WERI-Rb-1 (cell line): ENCODE measurements at places on chromosomes 1 and 21.

- no peak for DNase-seq
Observed at GRCh38 chr1:34648501-34648900, 106.3 kb upstream of the GJB5 start.

DNA sequence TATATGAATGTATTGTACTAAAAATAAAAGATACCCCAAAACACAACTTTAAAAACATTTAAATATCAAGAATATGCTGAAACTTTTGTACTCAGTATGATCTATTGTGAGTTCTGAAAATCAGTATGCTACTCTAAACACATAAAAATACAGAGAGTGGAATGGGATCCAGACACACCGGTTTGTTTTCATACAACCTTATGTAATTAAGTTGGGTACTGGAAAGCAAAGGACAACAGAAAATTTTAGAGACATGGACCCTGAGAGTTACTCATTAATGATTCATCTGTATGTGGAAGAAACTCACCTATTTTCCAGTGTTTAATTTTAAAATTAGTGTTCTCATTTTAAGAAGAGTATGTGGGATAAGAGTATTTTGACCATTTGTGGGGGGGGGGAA is 927 bp upstream of the CFHR3 start:
- no peak for DNase-seq

GRCh38 chr1:166865926-166866325 is 10.1 kb downstream of the TADA1 start:
- no peak for DNase-seq

GRCh38 chr1:187787736-187788135 is 959.0 kb downstream of the PLA2G4A start:
- peak; percentile 5 for DNase-seq

GRCh38 chr1:220891224-220892085 is 12.2 kb downstream of the HLX start:
- no peak for DNase-seq

- no peak for DNase-seq
Observed at GRCh38 chr1:176102768-176103350, 104.2 kb downstream of the COP1 start.

GRCh38 chr1:230084408-230085177 is 17.6 kb downstream of the GALNT2 start:
- peak; percentile 44 for DNase-seq

- DNase-seq, result no peak
Observed at GRCh38 chr1:60255565-60255964, 182.0 kb upstream of the C1orf87 start.

GRCh38 chr1:80896781-80897356 is 903.9 kb upstream of the ADGRL2 start:
- no peak for DNase-seq

DNA sequence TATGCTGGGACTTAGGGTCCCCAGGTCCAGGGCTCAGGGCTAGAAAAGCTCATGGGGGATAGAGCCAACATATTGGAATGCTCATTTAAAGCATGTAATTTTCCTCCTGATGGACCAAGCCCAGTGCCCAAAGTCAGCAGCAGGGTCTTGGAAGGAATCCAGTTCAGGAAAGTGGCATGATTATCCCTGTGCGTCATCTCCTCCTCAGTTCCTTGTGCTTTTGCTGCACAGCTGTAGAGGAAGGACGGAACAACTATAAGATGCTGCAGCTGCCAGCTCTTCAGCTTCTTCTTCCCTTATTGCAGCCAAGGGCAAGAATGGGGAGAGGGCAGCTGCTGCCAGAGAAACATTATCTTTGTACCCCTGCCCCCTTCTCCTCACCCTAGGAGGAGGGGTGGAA is 58.4 kb downstream of the OVGP1 start:
- no peak for DNase-seq

GRCh38 chr1:248824301-248824700 is 1.4 kb downstream of the SH3BP5L start:
- no peak for DNase-seq

DNA sequence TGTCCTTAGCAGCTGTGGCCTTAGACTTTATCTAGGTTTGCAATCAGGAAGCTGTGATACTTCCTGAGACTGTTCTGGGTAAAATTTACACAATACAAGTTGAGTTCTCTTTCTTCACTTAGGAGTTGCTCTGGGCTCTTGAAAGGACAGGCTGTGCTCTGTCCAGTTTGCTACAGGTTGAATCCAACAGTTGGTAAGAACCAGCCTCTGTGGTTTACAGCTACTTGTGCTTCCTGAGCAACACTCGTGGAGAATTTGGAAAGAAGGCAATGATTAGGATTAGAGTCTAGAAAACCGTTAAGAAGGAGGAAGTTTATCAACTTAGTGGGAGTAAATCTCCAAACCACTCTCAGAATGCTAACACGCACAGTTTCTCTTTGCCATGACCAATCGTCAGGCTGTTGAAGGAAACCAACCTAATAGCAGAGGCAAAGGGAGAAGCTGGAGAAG is 26.8 kb downstream of the GFI1 start:
- DNase-seq, result no peak

GRCh38 chr1:12177999-12178441 is 11.2 kb downstream of the TNFRSF1B start:
- no peak for DNase-seq

DNA sequence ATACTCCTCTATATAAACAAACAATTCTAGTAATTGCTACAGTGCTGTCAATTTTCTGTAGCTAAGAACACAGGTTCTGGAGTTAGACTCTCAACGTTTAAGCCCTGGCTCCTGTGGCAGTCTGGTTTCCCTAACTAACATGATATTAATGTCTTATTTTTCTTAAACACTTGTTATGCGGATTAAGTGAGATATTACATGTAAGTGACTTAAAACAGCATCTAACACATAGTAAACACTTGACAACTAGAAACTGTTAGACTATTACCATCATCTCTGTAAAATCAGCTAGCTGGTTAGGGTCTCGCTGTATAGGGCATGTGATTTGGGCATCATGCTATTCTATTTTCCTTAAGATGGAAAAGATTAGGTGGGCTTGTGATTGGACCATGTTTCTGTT is 2.3 kb downstream of the VANGL1 start:
- DNase-seq, result no peak

- no peak for DNase-seq
Observed at GRCh38 chr21:40844935-40845334, 2.0 kb downstream of the DSCAM start.

GRCh38 chr1:30715216-30715615 is 8.2 kb downstream of the MATN1 start:
- DNase-seq, result no peak

DNA sequence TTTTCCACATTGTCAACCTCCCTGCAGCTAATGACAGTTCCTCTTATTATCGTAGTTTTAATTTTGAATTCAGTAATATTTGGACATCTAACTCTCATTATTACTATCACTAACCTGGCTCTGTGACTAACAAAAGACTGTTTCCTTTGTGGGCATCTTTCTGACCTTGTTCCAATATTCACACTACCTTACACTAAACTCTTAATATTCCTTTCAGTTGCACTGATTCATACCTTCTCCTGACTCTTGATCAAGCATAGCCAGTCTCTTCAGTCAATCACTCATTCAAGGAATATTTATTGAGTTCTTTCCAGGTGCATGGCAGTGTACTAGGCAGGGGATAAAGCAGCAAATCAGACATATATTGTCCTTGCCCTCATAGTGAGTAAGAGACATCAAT is 7.8 kb upstream of the CTNNBIP1 start:
- no peak for DNase-seq

- DNase-seq, result peak; percentile 51
Observed at GRCh38 chr1:6519935-6520671, 28.6 kb upstream of the PLEKHG5 start.

DNA sequence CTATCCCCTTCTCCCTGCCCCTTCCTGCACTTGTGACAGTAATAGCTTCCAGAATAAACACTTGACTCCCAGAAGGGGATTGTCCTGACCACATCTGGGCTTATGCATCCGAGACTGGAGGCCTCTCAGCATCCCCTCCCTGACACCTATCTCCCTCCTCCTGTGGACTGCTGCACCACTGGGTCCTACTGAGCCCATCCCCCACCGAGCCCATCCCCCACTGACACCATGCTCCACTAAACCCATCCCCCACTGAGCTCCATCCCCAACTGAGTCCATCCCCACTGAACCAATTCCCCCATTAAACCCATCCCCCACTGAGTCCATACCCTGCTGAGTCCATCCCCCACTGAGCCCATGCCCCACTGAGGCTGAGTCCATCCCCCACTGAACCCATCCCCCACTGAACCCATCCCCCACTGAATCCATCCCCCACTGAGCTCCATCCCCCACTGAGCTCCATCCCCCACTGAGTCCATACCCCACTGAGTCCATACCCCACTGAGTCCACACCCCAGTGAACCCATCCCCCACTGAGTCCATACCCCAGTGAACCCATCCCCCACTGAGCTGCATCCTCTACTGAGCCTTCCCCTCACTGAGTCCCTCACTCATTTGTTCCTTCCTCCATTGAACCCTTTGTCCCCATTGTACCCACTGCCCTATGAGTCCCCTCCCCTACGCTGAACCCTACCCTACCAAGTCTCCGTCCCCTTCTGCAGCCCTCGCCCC is 5.6 kb downstream of the PDZK1IP1 start:
- DNase-seq, result no peak

DNA sequence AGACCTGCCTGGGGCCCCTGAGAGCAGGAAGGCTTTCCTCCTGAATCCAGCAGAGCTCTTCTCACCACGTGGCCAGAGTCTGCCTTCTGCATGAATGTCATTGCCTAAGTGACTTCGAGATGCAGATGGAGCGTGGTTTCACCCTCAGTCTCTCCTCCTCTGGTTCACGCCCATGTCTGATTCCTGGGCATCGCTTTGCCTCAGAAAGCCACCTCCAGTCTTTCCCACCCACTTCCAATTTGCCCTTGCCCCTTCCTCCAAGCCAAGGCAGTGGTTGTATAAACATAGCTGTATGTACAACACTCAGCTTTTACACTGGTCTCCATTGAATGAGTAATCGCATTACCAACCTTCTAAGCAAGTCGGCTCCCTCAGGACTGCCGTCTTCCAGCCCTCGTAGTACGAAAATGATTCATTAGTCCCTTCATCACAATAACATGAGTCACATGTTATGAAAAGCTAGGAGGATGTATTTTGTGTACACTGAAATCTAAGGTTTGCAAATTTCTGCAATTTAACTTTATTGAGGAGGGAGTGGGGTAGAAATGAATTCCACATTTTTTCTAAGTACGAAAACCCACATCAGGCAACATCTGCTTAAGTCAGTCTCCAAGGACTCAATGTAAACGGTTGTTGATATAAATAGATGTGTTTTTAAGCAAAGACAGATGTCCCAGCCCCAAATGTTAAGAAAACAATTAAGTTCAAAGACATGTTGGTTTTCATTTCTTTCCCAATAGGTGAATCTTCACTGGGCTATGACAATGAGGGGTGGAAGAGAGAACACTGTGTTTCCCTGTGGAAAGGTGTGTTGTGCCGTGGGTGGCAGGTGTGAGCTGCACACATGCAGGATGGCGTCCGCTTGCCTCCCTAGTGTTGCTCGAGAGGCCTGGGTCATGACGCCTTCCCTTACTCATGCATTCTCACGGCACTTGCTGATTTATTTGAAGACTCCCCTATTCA is 32.3 kb upstream of the ETS2 start:
- DNase-seq, result no peak

DNA sequence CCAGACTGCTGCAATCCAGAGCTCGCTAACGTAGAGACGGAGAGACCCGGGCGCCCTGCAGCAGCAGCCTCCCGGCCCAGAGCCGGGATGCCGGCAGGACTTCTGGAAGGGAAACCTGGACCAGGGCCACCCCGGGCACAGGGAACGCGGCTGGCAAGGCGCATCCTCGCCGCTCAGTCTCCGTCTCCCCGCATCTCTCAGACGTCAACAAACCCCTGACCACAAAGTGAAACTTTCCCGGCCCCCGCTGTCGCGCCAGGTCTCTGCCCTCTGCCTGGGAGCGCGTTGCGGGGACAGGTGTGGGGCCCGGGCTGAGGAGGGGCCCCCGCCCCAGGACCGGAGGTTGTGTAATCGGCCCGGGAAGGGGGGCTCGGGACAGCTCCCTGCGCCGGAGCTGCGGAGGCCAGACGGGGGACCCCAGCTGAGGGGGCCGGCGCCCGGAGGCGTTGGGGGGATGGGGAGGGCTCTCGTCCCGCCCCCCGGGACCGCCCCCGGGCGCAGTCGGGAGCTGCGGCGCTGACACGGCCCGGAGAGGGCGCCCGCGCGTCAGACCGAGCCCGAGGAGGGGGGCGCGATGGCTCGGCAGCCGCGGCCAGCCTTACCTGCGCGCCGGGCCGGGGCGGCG is 116.6 kb upstream of the HIVEP3 start:
- peak; percentile 66 for DNase-seq

GRCh38 chr1:175118375-175119367 is 51.0 kb downstream of the TNN start:
- DNase-seq, result no peak

DNA sequence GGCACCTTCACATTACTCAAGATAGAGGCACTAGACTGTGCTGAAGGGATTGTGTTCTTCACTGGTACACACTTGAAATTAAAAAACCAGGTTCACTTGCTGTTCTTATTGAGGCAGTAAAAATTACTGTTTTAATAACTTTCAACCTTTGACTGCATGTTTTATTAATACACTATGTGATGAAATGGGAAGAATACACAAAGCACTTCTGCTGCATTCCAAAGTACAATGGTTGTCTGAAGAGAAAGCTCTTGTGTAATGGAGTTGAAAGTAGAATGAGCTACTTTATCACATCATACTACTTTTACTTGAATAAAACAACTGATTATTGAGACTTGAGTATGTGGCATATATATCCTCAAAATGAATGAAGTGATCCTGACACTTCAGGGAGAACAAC is 49.7 kb downstream of the LRRC8C start:
- no peak for DNase-seq

DNA sequence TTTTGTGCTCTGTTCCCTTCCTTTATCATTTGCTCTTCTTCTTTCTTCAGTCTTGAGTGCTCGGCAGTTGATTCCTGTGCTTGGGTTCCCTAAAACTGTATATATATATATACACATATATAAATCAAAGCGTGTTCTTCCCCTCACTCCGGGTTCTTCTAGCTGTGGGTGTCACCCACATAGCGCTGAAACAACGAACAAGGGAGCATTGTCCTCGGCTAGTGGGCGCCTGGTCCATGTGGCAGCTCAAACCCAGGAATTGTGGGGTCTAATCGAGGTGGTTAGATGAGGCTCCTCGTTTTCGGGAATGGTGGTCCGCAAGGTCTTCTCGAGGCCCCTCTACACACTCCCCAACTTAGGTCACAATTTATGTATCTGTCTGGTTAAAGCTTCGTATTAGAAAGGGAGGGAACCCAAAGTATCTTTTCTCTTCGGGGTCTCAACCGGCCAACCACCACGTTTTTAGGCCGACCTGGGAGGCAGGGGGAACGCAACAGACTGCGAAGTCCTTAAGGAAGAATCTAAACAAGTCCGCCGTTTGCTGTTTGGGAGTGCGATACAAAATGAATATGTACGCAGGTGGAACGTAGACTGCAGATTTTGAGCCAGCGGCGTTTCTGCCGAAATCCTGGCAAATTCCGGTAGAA is 504 bp upstream of the SDHC start:
- DNase-seq, result no peak

GRCh38 chr1:154178013-154178412 is 13.9 kb downstream of the TPM3 start:
- DNase-seq, result no peak

GRCh38 chr1:167221126-167221737 is 546 bp downstream of the POU2F1 start:
- no peak for DNase-seq
